ENCODE measurements at places on chromosomes 13 and 19.

- DNase-seq = peak; percentile 62
Observed at GRCh38 chr19:28633319-28634018, 579.5 kb downstream of the UQCRFS1 start.

DNA sequence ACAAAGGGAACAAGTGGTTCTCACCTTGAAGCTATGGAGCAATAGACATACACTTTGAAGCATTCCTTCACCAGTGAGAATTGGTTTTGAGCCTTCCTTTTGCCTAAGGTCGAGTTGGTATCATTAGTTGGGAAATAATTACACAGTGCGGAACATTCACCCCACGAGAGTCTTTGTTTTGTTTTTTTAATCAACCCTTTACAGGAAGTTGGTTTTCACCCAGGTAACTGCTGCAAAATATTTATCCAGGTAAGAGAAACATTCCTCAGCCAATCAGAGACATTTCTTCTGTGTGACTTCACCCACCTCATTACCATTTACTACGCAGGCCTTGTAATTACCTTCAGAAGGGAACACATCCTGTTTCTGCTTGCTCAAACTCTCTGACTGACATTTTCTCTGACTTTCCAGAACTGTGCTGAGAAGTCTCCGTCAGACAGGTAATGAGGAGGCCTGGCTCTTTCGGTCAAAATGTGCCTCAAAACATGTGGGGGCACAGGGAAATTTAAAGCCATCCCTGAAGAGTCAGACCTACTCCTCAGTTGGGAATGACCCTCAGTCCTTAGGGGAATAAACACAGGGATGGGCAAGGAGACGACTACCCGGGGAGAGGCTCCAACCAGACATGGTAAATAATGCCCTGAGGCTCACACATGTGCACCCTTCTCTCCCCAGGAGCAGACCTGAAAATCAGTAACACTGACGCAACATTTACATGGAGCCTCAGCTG, 22.7 kb upstream of the SERP2 start:
- DNase-seq = no peak

GRCh38 chr19:48540110-48540509, 11.9 kb upstream of the SULT2B1 start:
- DNase-seq = no peak

DNA sequence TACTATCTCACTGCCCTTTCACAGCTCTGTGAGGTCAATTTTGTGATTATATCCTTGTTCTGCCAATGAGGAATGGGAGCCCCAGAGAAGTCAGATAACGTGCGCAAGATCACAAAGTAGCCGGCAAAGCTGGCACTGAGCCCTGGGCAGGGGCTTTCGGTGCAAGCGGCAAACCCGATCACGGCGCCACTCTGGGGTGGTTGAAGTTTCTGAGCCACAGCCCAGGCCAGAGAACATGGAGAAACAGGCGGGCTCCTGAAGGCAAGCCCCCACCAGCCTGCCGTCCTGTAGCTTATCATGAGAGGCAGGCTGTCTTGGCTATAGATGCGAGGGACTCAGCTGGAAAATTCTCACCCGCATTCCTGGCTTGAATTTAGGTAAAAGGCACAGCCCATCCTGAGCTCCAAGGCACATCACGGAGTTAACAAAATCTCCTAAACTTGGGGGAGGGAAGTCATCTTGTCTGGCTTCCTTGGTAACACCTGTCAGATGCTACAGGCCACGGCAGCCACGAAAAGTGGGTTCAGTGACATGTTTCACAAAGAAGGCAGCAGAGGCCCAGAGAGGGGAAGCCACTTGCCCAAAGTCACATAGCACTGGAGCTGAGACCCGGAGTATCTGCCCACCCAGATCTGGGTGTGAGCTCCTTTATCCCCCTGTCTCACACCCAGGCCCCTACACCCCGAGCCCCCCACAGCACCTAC, 12.5 kb downstream of the TNNT1 start:
- no peak for DNase-seq

DNA sequence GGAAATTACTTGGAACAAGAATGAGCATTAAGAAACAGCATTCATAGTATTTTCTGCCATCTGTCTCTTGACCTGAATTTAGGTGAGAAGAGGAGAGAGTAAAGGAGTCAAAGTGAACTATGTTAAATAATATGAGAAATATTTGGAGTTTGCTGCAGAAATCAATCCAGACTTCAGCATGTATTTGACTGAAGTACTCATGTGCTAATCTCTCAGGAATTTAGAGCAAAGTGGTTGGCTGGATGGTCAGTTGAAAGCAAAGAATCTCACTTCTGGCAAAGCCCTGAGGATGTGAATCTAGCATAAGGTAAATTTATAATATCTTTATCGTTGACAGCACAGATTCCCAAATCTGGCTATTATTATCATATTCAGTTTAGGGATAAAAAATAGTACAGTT, 394.3 kb downstream of the PCDH17 start:
- DNase-seq = no peak

DNA sequence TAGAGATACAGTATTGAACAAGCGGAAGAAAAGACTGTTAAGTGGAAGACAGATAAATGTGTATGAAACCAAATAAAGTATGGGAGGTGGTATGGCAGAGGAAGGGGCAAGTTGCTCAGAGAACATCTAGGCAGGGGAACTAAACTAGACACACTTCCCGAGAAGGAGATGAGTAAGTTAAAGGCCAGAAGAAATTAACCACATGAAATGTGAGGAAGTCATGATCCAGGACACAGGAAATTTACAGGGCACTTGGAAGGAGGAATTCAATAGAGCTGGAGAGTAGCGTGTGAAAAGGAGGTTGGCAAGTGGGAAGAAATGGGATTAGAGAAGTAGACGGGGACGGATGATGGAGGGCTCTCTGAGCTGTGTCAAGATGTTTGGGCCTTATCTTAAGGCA, 208.8 kb downstream of the COG6 start:
- no peak for DNase-seq

- no peak for DNase-seq
Observed at GRCh38 chr19:54415208-54415900, at the start of gene TTYH1. Gene TTYH1 (plus strand): TSS chr19:54415464. CDS start chr19:54415553, 89 bp downstream.

DNA sequence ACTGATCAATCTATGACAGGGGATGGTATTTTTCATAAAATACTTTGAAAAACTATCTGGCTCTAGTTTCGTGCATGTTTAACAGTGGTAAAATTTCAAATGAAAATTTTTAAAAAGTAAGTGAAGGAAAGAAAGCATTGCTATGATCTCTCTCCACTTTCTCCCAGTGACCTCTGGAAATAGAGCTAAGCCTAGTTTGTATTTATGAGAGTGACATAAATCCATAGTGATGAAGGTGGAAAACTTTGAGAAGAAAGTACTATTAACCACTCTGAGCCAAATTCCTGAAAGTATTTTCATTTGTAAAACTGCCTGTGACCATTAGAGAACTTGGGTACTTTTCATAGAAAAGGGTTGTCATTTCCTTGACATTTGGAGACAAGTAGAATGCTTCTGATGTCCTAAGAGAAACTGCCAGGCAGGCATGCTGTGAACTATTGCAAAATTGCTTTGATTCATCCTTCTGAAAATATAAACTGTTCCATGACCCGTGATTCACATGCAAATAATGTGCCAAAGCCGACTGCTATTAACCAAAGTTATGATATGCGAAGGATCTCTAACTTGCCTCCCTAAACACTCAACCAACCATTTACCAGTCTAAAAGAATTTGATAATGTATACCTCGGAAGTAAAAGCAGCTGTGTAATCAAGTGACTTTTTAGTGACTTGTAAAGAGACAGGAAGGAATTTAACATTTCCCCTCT, 133.2 kb downstream of the VWA8 start:
- DNase-seq = no peak

DNA sequence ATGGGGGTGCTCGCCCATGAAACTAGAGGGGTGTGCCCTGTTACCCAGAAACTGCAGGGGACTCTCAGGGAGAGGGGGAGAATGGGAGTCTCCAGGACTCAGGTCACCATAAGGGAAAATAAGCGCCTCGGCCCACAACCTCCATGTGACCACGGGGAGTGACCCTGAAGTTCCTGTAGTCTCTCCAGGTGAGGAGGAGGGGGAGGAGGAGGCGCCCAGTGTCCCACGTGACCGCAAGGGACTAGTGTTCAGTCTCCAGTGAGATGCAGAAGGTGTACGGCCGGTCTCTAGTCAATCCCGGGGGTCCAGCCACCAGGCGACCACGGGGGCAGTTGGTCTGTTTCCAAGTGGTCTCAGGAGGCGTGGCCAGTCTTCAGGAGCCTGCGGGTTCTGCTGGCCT, 16.0 kb downstream of the TM6SF2 start:
- DNase-seq = no peak

GRCh38 chr19:295687-296370, 4.6 kb upstream of the PLPP2 start:
- no peak for DNase-seq

DNA sequence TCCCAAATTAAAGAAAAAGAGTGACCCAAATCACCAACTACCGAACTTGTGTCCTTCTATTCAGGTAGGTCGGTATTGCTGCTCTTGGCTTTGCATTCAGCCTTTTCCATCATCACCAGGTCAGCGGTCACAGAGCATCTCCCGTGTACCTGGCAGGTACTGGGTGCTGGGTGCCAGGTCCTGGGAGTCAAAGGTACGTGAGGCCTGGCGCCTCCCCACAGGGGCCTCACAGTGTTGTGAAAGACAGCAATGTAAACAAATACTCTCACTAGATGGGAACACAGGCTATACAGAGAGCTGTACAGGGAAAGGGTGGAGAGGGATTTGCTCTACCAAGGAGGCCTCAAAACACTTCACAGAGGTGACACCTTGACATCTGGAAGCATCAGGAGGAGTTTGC, 86.7 kb downstream of the ZIC5 start:
- no peak for DNase-seq

GRCh38 chr19:33063356-33063752, 1.3 kb downstream of the RHPN2 start:
- no peak for DNase-seq

GRCh38 chr19:34975056-34975455, 11.0 kb upstream of the ZNF792 start:
- no peak for DNase-seq

GRCh38 chr19:49689133-49690078, at the start of gene ADM5:
Gene ADM5 (plus strand): TSS chr19:49689594. CDS start chr19:49689838, 244 bp downstream.
- DNase-seq = no peak

DNA sequence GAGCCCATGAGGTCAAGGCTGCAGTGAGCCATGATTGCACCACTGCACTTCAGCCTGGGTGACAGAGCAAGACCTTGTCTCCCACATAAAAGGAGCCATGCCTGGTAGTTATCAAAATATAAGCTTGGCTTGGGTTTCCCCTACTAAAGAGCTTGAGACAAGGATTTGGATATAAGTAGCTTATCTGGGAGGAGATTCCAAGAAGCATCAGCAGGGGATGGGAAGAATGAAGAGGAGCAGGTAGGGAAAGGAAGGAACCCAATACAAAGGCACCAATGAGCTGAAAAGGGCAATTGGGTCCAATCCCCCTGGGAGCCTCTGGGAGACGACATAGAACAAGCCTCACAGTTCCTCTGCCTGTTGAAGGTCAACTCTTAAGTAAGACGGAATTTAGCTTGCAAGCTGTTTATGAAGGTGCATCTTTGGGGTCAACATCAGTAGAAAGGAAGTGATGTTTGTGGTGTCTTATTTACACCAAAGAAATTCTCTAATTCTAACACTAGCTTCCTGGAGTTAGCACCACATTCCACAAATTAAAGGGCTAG, 7.4 kb upstream of the CLEC4G start:
- no peak for DNase-seq

- DNase-seq = no peak
Observed at GRCh38 chr13:76687467-76687866, 198.7 kb downstream of the KCTD12 start.

GRCh38 chr13:67763384-67763783, 533.2 kb upstream of the PCDH9 start:
- no peak for DNase-seq

DNA sequence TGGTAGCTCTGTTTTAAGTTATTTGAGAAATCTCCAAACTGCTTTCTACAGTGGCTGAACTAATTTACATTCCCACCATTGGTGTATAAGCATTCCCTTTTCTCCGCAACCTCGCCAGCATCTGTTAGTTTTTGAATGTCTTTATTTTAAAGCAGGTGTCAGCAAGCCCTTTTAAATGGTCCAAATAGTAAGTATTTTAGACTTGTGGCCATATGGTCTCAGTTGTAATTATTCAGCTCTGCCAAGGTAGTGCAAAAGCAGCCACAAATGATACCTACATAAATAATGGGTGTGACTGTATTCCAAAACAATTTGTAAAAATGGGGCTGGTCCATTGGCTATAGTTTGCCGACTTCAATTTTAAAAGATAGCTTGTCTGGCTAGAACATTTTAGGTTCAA, 58.7 kb upstream of the TMTC4 start:
- DNase-seq = no peak

DNA sequence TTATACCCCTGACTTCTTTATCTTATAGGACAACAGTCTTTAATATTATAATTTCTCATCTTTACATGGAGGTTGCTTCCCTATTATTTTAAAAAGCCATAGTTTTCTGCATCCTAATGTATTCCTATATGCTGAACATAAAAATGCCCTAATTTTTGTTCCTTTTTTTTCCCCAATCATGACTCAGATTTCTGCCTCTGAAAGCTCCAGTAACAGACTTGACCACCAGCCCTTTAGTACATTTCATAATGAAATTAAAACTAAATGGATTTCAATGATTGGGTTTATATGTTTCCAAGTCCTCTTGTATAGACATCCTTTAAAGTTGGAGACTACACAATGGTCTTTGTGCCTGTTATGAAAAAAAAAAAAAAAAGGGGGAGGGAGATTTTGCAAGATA, 712.5 kb downstream of the DIAPH3 start:
- DNase-seq = no peak

- DNase-seq = no peak
Observed at GRCh38 chr19:40521276-40521675, 54.5 kb downstream of the SPTBN4 start.

DNA sequence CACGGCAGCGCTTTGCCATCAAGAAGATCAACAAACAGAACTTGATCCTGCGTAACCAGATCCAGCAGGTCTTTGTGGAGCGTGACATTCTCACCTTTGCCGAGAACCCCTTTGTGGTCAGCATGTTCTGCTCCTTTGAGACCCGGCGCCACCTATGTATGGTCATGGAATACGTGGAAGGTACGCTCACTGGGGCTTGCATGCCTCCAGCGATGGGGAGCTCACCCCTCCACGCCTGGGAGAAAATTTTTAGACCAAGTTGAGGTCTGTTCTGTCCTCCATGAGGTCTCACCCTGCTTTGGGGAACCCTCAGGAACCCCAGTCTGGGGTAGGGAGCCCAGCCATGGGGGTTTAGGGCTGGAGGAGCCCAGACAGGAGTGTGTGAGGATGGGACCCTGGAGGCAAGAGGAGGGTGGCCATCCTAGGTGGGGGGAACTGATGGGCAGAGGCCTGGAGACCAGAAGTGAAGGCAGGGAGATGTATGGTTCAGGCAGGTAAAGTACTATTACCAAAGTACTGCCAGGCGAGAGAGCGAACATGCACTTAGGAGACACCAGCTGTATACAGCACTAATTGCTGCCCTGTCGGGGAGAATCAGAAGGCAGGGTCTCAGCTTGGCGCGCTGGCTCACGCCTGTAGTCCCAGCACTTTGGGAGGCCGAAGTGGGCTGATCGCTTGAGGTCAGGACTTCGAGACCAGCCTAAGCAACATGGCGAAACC, 22.3 kb upstream of the PIK3R2 start:
- no peak for DNase-seq

Data from HL-60 (cell line).